ENCODE measurements at places on chromosomes 2 and 18. TPM values are rescaled to one million over a fixed set of nuclear protein-coding genes. Genes with fewer than 3 reads are reported as not detected.

DNA sequence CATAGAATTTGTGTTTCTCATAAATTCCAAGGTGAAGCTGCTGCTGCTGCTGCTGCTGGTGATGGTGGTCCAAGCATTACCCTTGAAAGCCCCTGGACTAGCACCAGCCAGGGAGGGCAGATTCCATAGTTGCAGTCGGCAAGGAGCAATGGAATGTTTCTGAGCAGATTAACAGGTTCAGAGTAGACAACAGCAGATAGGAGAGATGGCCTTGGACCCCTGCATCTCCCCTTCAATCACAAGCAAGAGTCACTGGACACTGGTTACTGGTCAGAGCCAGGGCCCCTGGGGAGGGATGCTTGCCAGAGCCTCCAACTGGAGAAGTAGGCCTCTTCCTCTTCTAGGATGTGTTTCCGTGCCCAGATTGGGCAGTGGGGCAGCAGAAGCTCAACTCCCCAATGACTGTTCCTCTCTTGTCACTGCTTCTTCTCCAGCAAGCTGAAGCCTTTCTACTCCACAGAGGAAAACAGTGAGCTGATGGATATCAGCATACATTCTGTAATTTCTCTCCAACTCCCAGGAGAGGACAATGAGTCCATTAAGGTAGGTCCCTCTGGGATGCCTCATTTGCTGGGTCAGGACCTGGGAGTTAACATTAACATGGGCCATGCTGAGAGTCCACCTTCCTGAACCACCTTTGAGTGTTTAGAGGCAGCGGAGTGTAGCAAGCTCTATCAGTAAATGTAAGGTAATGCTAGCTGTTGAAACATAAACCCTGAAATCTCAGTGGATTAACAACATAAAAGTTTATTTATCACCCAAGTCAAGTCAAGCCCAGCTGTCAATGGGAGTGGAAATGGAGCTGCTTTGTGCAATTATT lies 35.3 kb downstream of the MROH2A start:
- DNase-seq, result no peak

Gene COA5
- total RNA-seq, result 37.2 TPM

DNA sequence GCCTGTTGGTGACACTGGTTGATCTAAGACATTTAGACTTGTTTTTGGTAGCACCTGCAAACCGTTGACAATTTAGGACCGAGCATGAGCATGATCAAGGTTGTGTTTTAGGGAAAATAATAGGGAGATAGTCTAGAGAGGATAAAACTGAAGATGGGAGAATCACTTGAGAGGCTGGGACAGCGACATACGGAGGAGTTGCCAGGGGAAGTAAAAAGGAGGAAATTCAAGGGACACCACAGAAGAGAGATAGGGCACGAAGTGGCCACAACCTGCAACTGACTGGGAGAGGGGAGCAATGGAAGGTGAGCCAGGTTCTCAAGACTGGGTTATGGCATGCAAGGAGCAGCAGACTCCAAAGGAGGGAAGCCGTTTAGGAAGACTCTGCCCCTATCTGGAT lies 1.4 kb upstream of the ATP8B1 start:
- DNase-seq, result no peak

GRCh38 chr18:8386669-8387380 lies 222.4 kb upstream of the RAB12 start:
- DNase-seq, result no peak

- DNase-seq, result no peak
Measured at GRCh38 chr2:70391988-70392387, 90.1 kb upstream of the FAM136A start.

- DNase-seq, result no peak
Measured at GRCh38 chr18:48639772-48640432, 101.1 kb downstream of the CTIF start.

- DNase-seq, result no peak
Measured at GRCh38 chr2:147027436-147027835, 817.4 kb upstream of the ACVR2A start.

DNA sequence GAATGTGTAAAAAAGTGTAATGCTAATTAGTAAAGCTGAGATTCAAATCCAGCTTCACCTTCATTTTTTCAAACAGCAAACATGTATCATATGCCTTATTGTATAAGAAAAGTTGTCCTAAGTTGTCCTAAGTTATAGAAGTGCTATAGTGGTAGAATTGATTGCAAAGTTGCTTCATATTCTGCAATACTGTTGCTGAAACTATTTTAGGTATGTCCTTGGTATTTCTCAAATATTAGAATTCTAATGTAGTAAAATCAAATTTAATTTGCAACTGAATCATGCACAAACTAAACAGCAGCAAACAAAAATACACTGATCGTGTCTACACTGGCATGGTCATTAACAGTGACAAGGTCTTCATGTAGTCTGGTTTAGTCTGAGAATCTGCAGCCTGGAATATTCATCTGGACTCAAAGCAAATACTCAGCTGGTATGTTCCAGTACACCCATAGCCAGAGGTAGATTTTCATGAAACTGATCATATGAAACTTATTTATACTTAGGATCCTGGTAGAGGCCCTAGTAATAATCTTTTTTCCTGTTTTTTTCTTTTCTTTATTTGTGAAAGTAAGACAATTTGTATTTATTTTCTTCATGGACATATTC lies 555.6 kb upstream of the ZEB2 start:
- no peak for DNase-seq

- no peak for DNase-seq
Measured at GRCh38 chr2:25557179-25558036, 116.0 kb downstream of the DTNB start.

- DNase-seq, result no peak
Measured at GRCh38 chr18:64405161-64405560, 256.3 kb upstream of the LINC00305 start.

DNA sequence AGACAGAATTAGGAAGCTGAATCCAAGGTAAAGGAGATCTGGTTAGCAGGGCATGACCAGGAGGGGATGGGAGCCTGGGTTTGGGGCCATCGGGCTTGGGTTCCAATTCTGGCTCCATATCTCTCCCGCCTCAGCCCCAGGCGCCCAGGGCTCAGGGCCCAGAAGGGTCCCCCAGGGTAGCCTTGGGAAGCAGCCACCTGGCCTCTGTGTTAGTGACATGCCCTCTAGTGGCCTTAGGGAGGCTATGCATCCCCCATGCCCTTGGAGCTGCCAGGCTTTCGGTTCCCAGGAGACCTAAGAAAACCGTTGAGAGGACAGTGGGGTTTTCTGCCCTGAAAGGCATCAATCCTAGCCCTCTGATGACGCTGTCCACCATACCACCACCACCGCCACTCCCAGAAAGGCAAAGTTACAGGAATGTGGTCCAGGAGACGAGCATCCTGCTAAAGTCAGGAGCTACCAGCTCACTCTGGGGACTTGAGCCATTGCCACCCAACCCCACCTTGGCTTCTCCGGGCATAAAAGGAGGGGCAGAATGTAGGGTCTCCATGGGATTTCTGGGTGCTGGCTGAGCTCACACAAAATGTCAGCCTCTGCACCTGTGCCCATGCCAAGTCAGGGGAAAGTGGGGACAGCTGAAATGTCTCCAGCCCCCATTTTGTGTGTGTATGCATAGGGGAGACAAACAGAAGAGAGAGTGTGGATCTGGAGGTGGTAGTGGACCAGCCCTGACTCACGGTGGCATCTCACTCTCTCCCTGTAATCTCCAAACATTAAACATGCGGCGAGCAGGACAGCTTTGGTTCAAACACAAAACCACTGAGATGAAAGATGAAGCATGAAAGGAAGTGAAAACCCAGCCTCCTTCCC lies 56.5 kb downstream of the EMX1 start:
- no peak for DNase-seq

DNA sequence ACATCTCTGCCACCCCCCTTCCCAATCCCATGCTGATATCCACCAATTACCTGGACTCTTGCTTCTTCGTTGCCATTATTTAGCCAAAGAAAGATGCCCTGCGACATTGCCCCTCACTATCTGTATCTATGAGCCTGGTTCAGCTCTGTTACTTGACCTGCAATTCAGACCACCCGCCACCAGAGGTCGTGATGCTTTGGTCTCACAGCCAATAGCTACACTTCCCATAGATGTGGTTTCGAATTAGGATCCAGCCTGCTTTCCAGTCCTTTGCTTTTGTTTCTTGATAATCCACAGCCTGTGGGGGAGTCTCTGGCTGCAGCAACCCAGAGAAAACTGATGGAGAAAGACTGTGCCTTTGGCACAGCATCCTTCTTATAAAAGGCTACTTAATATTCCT lies 239.4 kb downstream of the KLHL29 start:
- no peak for DNase-seq

Measured in mucosa of gallbladder (tissue), 1 donor.